ENCODE measurements at places on chromosomes 3 and 15. TPM values are rescaled to one million over a fixed set of nuclear protein-coding genes. Genes with fewer than 3 reads are reported as not detected.

DNA sequence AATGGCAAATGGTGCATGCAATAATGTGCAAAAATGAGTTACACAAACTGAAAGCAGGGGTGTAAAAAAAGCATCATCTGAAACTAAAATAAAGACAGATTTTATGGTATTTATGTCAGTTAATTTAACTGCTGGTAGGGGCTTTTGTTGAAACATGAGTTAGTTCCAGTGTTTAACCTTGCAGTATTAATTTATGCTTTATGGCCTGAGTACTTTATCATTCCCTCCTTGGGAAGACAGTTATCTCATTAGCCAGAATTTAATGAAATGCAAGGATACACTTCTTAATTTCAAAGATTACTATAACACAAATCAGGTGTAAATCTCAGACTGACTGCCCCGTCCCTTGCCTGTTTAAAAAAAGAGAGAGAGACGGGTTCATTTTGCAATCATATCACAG, 240.1 kb upstream of the MEIS2 start:
- no peak for DNase-seq

DNA sequence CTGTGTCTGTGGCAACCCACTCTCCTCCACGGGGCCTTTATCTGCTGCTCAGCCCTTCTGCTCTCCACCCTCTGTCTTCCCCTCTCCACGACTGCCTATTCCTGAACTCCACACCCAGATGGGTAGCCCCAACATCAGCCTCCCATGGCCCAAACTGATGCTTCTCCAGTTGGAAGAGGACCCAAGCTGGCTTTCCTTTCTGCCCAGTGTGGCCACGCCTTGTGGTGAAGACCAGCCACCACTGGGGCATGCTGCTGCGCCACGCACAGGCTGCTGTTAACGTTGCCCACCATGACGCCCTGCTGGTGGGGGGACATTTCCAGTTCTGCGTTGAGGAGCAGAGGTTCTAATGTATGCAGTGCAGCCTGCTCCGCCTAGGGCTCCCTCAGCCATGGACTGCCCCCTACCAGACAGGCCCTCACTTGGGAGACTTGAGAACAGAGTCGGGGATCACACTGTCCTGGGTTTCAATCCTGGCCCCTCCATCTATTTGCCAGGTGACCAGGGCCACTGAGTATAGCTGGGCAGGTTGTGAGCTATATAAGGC, 26.9 kb downstream of the CFAP100 start:
- no peak for DNase-seq

GRCh38 chr15:47685141-47685870, 32.0 kb upstream of the SEMA6D start:
- DNase-seq: no peak

DNA sequence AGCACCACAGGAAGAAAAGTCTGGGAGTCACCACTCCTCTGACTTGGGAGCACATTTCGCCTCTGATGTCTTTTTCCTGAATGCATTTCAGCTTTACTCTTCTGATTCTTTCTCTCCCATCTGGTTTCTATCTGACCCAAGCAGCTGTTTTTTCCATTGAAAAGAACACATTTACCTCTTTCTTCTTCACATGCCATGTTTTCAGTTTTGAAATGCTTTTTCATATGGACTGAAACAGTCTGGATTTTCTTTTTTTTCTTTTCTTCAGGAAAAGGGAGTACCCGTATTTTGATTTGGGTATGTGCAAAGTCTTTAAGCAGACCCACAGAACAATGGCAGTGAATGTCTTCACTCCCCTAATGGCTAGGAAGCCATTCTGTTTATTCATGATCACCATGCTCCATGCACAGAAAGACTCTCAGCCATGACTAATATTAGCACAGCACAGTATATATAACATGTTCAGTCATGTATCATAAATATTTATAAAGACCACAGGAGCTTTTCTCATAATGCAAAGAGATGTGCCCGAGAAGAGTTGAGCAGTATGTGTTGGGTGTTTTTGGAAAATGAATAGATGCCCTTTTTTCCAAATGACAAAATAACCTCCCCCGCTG, 82.7 kb upstream of the LRIG1 start:
- DNase-seq: no peak

DNA sequence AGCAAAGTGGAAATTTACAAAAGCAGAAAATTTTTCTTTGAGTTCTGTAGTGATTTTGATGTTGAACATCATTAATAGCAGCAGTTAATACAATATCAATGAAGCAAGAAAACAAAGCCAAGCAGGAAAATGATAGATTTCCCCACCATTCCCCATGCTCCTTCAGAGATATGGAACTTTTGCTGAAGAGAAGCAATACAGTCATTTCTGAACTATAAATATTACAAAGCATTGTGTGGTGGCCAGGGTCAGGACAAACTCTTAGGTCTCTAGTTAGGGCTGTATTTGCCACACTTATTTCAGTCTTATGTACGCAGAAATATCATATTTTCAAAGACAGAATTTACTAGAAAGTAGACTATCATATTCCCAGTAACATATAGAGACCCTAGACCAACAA, 88.8 kb upstream of the P3H2 start:
- no peak for DNase-seq

DNA sequence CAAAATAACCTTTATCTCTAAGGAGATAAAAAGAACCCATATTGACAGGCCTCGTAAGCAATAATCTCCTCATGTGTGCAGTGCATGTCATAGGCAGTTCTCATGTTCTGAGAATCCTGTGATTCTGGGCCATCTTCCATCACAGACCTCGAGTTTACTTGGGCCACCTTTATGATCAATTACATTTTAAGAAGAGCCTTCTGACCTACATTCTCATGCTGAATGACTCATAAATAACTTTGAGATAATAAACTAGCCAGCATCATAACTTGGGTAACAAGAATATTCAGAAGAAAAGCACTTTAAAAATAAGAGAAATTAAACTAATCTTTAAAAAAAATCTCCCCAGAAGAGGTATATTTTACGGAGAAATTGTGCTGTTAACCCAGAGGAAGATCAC, 310.7 kb upstream of the ZNF717 start:
- no peak for DNase-seq

GRCh38 chr3:35638980-35639253, 408 bp upstream of the ARPP21 start:
- DNase-seq: no peak

GRCh38 chr15:68518046-68518445, 60.7 kb upstream of the CORO2B start:
- DNase-seq: no peak

DNA sequence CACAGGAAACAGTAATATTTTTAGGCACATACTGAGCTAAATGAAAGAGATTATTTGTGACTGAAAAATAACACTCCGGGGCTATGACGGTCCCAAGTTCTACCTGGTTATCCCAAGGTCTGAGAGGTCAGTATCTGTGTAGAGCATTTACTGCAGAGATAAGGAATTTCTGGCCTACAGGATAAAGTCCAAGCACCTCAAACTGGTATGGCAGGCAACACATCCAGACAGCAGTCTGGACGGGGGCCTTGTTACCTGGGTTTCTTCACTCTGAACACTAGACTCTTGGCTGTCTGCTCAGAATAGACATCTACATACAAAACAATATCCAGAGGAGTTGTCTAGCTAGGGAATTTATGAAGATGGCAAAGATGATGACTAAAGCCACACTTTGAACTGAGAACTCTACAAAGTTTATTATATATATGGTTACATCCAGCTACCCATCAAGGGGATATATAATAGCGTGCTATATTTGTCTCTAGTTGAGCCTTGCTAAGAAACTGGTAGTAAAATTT, 42.0 kb upstream of the CLRN1 start:
- no peak for DNase-seq

Gene RAB6B
- 59.1 TPM for total RNA-seq

Gene MUC20
- total RNA-seq: 4.7 TPM

Gene CTXND1
- 2.1 TPM for total RNA-seq

Gene SCN11A
- total RNA-seq: 0.05 TPM

Gene LYZL4
- not detected for total RNA-seq
